ENCODE measurements at places on chromosomes 16 and 17.
A peak's percentile ranks its signal among the peaks of the same experiment; 100 is the strongest.

DNA sequence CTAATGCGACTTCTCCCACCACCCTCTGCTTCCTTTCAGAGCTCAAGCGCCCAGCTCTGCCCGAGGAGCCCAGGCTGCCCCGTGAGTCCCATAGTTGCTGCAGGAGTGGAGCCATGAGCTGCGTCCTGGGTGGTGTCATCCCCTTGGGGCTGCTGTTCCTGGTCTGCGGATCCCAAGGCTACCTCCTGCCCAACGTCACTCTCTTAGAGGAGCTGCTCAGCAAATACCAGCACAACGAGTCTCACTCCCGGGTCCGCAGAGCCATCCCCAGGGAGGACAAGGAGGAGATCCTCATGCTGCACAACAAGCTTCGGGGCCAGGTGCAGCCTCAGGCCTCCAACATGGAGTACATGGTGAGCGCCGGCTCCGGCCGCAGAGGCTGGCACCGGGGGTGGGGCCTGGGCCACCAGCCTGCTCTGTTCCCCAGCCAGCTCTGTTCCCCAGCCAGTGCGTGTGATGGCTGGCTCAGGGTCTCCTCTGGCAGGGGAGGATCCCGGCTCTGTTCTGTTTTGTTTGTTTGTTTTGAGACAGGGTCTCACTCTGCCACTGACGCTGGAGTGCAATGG lies 18.7 kb downstream of the CRISPLD2 start:
- DNase-seq: no peak

GRCh38 chr17:73733517-73733916 lies 89.3 kb upstream of the SDK2 start:
- DNase-seq: no peak

DNA sequence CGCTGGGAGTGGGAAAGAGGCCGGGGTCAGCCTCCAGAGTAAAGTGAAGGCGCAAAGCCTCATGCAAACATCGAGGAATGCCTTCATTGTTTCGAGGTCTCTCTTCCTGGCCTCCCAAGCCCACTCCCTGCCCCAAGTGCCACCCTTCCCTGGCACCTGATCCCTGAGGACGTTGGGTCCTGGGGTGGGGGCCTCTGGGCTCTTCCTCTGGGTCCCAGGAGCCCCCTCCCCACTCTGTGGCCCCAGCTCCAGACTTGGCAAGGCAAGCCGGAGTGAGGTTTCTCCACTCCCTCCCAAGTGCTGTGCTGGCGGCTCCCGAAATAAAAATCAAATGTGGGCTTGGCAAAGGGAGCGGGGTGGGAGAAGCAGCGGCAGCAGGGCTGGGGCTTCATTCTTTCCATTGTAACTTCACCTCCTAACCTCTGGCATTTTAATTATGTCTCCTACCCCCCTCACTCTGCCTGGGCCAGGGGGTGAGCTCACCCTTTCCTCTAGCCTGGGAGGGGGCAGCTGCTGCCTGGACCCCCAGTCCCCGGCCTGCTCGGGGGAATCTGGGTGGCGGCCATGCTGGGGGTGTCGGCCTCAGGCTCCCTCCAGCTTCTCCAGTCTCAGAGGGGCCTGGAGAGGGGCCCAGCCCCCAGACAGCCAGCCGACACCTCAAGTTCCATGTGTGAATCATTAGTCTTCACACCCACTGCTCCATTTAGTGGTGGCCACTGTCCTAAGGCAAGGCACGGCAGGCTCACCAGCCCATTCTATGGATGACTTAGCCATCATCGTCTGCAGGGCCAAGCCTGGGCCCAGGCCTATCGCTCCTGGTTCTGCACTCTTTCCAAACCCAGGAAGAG lies 14.6 kb upstream of the TMEM92 start:
- DNase-seq: no peak

GRCh38 chr16:22217890-22218730 lies 12.0 kb downstream of the EEF2K start:
- DNase-seq: no peak

GRCh38 chr16:81432937-81433557 lies 11.6 kb upstream of the CMIP start:
- no peak for DNase-seq

DNA sequence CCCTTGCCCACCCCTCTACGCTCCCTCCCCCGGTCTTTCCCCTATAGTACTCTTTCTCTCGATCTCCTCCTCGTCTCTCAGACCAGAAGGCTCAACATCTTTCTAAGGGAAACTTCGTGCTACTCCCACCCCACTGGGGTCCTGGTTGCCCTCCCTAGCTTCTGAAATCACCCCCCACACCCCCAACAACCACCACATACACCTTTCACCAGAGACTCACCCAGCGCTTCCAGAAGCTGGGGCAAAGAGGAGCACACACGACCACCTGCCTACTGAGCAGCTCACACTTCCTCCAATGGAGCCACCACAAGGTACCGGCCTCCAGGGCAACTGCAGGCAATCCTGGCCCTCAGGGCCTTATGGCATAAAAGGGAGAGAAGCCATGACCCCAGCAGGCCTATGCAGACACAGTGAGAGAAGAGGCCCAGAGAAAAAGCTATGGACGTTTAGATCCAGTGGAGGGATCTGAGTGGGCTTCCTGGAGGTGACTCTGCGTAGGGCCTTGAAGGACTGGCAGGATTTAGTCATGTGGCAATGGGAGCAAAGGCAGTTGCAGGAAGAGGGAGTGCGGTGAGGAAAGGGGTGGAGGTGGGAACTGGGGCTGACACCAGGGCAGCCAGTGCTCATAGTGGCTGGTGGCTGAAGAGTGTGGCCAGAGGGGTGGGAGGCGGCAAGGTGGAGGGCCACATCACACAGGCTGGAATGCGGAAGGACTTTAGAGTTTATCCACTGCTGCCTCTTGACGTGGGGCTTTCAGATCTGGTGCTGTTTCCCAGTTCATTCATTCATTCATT lies 12.1 kb upstream of the TMEM92 start:
- no peak for DNase-seq

- DNase-seq: no peak
Observed at GRCh38 chr17:70375406-70375805, 206.1 kb downstream of the KCNJ2 start.

- no peak for DNase-seq
Observed at GRCh38 chr16:76335180-76335974, 58.2 kb downstream of the CNTNAP4 start.

DNA sequence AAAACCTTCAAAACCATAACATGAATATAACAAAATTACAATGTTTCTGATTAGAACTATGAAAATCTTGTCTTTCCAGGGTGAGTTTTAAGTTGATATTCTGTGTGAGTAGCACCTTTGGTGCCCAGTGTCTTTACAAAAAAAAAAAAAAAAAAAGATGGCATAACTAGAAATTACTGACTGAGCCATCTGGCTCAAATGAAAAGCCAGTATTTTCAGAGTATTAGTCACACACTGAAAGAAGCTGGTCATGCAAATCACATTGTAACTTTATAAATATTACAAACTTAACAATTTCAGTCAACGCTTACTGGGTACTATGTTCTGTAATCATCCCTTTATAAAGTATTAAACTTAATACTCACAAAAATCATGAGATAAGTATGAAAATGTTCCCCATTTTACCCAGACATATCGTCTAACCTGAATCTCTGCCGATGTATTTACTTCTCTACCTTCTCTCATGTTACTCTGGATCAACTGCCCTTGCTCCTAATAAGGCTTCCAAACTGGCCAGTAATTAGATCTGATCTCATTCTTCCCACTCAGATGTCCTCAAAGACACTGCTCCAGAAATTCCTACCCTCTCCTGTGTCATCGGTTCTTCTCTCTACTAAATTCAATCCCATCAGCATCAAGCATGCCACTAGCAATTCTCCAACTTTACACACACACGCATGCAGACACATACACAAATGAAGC lies 25.4 kb downstream of the UBE2G1 start:
- no peak for DNase-seq

GRCh38 chr17:5502552-5502951 lies 16.2 kb downstream of the MIS12 start:
- no peak for DNase-seq

- no peak for DNase-seq
Observed at GRCh38 chr17:77622647-77623046, 335.9 kb upstream of the TNRC6C start.

DNA sequence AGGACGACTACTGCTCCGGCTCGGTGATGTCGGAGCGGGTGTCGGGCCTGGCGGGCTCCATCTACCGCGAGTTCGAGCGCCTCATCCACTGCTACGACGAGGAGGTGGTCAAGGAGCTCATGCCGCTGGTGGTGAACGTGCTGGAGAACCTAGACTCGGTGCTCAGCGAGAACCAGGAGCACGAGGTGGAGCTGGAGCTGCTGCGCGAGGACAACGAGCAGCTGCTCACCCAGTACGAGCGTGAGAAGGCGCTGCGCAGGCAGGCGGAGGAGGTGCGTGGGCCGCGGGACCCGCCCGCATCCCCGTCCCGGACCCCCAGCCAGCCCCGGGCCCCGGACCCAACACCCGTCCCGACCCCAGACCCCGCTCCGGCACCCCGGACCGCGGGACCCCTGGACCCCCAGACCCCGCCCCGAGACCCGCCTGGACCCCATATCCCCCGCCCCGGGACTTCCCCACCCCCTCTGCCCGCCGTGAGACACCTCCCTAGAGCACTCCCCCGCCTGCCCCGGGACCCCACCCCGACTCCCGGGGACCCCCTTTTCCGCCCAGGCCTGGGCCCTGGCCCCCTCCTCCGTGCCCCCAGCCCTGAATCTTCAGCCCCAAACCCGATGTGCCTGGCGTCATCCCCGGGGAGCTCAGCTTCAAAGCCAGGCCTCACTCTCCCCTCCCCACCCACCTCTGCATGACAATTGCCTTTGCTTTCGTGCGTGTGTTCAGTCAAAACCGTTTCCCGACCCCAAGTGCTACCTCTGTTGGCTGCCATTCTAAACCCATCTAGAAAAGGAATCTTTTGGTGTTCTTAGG lies 594 bp downstream of the MAPK8IP3 start:
- DNase-seq: peak; percentile 9

GRCh38 chr16:55889518-55889917 lies 14.3 kb upstream of the CES5A start:
- no peak for DNase-seq

- peak; percentile 8 for DNase-seq
Observed at GRCh38 chr17:752620-753219, 656 bp upstream of the GEMIN4 start.

DNA sequence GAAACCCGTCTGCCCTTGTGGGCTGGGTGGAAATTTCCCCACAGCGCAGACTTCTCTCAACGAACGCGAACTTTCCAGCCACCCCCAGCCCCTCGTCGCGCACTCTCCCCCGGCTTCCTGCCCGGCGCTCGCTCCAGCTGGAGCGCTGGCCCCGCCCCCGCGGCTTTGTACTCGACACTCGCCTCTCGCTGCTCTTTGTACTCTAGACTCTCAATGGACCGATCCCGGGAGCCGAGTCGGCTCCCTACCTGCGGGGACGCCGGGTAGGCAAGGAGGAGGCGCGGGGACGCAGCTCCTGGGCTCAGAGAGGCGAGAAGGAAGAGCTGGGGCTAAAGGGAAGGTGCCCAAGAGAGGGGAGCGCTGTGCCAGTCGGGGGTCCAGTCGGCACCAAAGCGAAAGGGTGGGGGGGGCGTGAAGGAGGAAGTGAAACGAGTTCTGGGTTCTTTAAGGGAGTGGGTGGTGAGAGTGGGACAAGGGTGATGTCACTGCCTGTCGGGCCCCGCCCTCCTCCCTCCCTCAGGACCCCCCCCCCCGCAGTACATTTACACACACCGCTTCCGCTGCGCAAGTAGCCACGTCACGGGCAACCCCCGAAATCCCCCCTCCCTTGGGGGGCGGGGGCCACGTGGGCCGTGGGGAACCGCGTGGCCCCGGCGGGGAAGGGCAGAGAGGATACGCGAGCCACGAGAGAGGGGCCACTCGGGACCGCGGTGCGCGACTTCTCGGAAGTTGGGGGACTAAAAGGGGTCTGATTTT lies 9.7 kb downstream of the KDM6B start:
- DNase-seq: peak; percentile 89

GRCh38 chr16:4414187-4414917 lies 2.0 kb downstream of the CORO7 start:
- peak; percentile 76 for DNase-seq

- no peak for DNase-seq
Observed at GRCh38 chr17:63641692-63642448, 19.7 kb downstream of the MAP3K3 start.

- no peak for DNase-seq
Observed at GRCh38 chr17:77877036-77877435, 81.5 kb upstream of the TNRC6C start.

GRCh38 chr16:53081032-53081424 lies 26.2 kb downstream of the CHD9 start:
- no peak for DNase-seq

- DNase-seq: no peak
Observed at GRCh38 chr17:31492880-31493655, 101.6 kb downstream of the RAB11FIP4 start.

- DNase-seq: peak; percentile 33
Observed at GRCh38 chr17:32609085-32609484, 122.3 kb downstream of the CDK5R1 start.

DNA sequence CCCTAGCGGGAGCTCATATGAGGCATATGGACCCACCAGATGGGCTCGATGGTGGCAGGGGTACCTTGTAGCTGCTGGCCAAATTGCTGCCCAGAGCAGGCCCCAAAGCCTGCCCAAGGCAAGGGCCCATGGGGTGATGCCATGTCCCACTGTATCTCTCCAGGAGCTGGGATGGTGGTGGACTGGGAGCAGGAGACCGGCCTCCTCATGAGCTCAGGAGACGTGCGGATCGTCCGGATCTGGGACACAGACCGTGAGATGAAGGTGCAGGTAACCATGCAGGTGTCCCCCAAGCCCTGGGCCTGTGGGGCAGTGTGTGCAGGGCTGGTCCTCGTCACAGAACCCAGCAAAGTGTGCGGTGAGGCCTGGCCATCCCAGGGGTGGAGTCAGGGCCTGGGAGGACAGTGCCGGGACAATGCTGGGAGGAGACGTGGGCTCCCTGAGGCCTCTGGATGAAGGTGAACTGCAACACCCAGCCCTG lies 34.1 kb upstream of the CHMP6 start:
- DNase-seq: no peak

DNA sequence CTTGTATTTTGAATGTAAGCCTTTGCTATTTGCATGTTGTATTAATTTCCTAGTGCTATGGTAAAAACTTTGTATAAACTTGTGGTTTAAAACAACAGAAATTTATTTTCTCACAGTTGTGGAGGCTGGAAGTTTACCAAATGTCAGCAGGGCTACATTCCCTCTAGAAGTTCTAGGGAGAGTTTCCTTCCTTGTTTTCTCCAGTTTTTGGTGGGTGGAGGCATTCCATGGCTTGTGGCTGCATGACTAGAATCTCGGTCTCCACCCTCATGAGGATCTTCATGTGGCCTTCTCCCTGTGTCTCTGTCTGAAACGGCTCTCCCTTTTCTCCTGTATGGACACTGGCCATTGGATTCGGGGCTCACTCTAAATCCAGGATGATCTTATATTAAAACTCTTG lies 482.2 kb upstream of the GOT2 start:
- DNase-seq: no peak

GRCh38 chr16:12091569-12092543 lies 115.3 kb downstream of the SNX29 start:
- no peak for DNase-seq

All from activated T-helper 1 cell treated with anti-CD3 and anti-CD28 coated beads, Interleukin-2, amount 50 U/mL, for 16 hours (primary cell).